ENCODE measurements at places on chromosomes 11 and 22.

DNA sequence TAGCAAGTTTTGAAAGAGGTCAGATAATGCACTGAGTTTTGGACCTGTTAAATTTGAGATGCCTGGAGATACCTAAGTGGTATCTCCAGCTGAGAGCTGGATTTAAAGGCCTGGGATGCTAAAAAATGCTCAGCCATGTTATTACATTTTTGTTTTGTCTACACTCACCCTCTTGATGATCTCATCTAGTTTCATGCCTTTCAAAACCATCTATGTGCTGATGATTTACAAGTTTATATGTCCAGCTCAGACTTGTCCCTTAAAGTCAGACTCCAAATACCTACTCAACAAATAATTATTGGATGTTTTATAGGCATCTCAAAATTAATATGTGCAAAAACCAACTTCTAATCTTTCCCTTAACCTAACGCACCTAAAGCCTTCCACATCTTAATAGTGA lies 103.6 kb upstream of the OR9G4 start:
- no peak for DNase-seq

- DNase-seq, result no peak
Observed at GRCh38 chr11:85475660-85476517, 151.3 kb downstream of the DLG2 start.

DNA sequence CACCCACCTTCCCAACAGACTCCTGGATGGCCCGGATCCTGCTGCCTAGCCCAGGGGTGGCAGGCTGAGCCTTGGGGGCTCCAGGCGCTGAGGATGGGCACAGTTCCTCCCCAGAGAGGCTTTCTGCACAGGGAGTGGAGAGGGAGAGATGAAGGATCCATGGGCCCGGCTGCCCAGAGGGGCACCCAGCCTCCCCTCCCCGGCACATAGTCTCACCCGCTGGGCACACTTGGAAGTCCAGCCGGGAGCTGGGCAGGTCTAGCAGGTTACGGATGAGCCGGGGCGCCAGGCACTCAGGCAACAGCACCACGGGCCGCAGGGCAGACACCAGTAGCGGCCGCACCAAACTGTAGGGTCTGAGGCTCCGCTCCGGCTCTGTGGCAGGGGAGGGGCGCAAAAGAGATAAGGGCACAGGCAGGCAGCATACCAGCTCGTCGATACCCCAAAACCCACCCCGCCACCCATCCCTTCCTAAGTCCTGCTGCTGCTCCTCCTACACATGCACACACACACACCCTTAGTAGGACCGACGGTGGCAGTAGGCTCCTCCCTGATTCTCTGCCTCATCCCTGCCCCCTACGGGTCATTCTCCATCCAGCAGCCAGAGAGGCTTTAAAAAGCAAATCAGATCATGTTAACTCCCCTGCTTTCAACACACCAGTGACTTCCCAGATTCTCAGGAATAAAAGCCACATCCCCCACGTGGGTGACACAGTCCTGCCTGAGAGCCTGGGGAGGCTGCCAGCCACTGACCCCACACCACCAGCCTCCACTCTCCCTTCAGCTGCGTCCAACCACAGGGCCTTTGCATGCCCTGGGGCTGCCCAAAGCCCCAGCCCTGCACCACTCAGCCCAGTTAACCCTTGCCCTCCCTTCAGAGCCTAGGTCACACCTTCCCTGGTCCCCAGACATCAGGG lies 6.5 kb upstream of the MFNG start:
- peak; percentile 47 for DNase-seq

DNA sequence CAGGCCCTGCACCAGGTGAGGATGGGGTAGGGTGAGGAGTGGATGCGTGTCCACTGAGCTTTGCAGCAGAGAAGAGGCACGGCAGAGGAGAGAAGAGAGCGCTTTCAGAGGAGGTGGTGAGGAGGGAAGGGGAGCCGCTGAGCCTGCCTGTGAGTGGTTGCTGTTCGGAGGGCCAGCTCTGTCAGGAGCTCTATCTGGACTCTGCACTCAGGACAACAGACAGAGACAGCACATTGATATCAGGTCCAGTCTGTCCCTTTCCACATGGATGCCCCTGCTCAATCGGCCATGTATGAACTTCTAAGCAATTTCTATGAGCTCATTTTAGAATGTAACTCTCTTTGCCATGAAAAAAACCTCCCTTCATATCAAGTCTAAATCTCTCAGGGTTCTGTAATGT lies 158.6 kb downstream of the KIRREL3 start:
- DNase-seq, result no peak

- DNase-seq, result no peak
Observed at GRCh38 chr11:7332962-7333361, 81.3 kb downstream of the SYT9 start.

DNA sequence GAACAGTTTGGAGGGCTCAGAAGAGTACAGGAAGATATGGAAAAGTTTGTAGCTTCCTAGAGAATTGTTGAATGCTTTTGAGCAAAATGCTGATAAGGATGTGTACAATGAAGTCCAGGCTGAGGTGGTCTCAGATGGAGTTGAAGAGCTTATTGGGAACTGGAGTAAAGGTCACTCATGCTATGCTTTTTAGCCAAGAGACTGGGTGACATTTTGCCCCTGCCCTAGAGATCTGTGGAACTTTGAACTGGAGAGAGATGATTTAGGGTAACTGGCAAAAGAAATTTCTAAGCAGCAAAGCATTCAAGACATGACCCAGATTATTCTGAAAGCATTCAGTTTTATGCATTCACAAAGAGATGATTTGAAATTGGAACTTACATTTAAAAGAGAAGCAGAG lies 27.9 kb upstream of the CABP2 start:
- no peak for DNase-seq

GRCh38 chr11:8671193-8671612 lies 11.3 kb downstream of the TRIM66 start:
- no peak for DNase-seq

DNA sequence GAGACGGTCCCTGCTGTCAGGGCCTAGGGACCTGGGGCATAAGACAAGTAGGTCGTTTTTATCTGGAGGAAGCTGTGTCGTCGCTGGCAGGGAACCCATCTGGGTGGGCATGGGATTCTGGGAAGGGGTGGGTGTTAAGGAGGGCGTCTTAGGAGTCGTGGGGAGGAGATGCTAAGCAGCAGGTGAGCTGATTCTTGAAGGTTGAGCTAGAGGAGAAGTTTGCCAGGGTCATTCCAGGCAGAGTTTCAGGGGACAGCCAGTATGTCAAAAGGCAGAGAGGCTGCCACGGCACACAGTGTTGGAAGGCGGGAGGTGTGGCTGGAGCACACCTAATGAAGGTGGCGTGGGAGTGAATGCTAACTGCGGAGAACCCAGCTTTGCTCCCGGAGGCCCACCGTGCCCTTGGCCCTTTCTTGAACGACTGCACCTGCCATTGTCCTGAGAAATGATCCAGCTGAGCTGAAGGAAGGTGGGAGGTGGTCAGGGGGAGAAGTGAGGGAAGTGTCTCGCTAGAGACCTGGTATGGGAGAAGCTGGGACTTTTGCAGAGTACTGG lies 1.3 kb downstream of the FAM118A start:
- DNase-seq, result no peak

DNA sequence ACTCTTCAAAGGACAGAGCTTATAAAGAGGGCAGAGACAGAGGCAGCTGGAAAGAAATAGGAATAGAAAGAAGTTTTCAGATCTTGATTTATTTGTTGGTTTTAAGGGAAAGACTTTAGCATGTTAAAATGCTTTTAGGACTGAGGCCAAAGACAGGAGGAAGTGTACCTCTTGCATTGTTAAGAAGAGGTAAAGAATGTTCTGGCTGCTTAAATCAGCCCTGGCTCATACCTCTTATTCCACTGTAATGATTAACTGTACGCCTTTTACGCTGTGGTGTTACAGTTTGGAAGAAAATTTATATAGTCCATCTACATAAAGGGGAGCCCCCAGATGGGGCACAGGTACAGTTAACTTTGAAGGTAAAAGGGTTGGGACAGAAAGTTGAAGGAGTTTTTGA lies 10.1 kb upstream of the MPZL2 start:
- DNase-seq, result no peak

GRCh38 chr11:128146926-128147605 lies 440.3 kb downstream of the ETS1 start:
- no peak for DNase-seq

- DNase-seq, result no peak
Observed at GRCh38 chr22:37256075-37256726, 12.1 kb upstream of the RAC2 start.

Data from activated CD4-positive, alpha-beta T cell treated with anti-CD3 and anti-CD28 coated beads, Interleukin-2, amount 50 U/mL, for 4 hours (primary cell).